ENCODE measurements at places on chromosomes 5 and 9. TPM values are rescaled to one million over a fixed set of nuclear protein-coding genes. Genes with fewer than 3 reads are reported as not detected.

GRCh38 chr9:95197692-95198271 lies 119.7 kb downstream of the FANCC start:
- DNase-seq, result peak; percentile 87

GRCh38 chr9:17003576-17004240 lies 131.1 kb upstream of the CNTLN start:
- peak; percentile 55 for DNase-seq

MCTP1 gene
- 45.9 TPM for total RNA-seq

GRCh38 chr9:75707191-75707590 lies 183.3 kb upstream of the PCSK5 start:
- no peak for DNase-seq

- DNase-seq, result no peak
Measured at GRCh38 chr9:92857236-92857635, 20.6 kb downstream of the ZNF484 start.

DNA sequence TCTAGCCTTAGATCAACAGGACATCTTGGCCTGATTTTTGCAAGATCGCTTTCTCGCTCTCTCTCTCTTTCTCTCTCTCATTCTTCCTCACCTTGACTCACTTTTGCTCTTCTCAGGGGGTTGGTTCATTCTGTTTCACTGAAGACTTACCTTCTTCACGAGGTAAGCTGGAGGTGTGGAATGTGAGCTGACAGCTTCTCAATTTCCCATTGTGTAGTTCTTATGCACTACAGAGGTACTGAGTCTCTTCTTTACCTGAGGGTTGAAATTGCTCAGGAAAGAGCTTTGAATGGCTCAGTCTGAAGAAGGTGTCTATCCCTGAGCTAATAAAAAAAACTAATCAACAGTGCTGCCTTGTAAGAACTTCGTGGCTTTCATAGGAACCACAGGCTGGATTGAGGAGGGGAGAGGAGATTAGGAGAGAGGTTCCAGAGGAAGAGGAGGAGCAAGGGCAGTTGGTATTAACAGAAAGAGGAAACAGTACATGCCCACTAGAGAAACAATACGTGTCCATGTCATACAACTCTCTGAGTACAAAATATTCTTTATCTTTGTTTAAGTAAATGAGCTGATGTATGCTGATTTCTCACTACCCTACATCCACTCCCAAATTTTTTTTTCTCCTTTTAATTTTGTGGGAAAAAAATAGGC lies 192.2 kb downstream of the TMEM167A start:
- DNase-seq, result no peak

BTNL3 gene
- total RNA-seq, result not detected

DNA sequence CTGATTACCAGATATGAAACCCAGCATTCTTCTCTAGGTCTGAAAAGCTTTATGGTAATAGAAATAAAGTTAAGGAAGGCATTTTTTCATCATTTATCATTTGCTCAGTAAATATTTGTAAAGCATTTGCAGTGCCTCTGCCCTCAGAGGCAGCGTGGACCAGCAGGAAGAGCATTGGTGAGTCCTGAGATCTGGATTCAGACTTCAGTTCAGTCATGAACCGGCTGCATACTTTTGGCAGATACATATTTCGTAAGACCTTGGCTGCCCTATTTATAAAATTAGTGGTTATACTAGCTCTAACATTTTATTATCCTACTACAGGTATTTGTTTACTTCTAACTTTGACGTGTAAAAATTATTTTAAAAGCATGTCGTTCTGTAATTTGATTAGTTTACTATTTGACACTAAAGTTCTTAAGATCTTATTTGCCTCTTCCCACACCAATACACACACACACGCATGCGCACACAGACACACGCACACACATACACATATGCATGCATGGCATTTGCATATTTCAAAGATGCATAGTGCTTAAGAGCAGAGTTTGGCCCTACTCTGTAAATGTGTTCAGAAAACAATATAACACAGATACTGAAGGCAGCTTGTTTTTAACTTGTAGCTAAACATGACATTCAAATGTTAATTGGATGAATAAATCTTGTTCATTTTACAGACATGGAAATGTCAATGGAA lies 101.9 kb downstream of the RPS23 start:
- DNase-seq, result no peak

CCL28 gene
- 0.16 TPM for total RNA-seq

DNA sequence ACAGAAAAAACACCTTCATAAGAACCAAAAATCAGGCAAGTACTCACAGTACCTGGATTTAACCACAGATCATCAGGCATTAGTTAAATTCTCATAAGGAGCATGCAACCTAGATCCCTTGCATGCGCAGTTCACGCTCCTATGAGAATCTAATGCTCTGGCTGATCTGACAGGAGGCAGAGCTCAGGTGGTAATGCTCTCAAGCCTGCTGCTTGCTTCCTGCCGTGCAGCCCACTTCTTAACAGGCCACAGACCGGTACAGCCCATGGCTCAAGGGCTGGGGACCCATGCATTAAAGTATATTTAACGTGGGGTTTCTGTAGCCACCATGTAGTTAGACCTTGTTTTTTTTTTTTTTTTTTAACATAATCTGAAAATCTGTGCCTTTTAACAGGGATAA lies 147.7 kb downstream of the VPS13A start:
- DNase-seq, result no peak

DNA sequence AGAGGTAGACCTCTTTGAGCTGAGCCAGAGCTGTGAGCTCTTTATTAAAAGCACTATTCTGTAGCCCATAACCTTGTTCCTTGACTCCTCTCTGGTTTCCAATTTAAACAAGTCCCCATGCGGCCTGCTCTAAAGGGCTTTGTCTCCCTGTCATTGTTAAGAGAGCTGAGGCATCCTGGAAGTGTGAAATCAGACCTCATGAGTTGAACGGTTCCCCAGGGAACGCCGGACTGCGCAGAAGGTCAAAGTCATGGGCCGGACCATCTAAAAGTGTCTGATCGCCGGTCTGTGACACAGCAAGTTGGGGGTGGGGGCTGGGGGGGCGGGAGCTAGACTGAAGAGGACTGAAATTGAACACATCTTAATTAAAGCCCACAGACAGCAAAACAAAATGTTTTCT lies 265.8 kb downstream of the SLF1 start:
- peak; percentile 14 for DNase-seq

- no peak for DNase-seq
Measured at GRCh38 chr5:66343370-66344071, 199.4 kb downstream of the SREK1 start.

GRCh38 chr5:81829242-81829641 lies 78.3 kb upstream of the SSBP2 start:
- DNase-seq, result no peak

- no peak for DNase-seq
Measured at GRCh38 chr9:93265301-93265971, 81.5 kb downstream of the WNK2 start.

DNA sequence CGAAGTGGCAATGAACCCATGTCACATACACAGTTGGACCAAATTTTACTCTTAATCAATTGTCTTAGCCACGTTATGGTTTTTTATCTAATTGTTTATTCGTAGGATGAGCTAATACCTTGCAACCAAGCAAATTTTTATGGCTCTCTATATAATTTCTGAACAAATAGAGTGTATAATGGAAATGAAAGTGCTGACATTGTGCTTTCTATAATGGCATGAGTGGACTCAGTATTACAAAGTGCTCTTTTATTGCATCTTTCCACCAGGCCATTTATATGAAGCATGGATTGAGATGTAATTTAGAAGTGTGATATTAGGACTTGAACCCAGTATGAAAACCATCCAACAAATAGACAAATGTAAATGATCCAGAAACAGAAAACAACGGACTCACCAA lies 1096.0 kb downstream of the DTWD2 start:
- DNase-seq, result no peak

- no peak for DNase-seq
Measured at GRCh38 chr9:113579283-113580040, 115.9 kb downstream of the RGS3 start.

DNA sequence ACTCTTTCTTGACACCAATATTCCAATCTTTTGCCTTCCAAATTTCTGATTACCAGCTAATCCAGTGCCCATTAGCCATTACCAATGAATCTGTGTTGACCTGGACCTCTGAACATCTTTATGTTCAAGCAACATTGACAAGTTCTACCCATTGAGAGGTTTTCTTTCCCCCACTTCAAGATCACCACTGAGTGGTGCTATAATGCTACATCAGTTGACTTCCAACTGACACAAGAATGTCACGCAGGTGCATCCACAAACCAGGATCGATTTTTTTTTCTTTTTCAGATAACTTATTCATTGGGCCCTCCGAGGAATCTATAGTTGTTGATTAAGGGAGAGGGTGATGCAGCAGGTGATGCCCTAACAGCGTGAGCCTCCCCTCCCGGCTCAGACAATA lies 102.6 kb downstream of the SLC1A3 start:
- DNase-seq, result no peak

- no peak for DNase-seq
Measured at GRCh38 chr9:106019039-106019680, 324.8 kb downstream of the TMEM38B start.

GRCh38 chr5:177354256-177354655 lies 2.8 kb upstream of the LMAN2 start:
- DNase-seq, result no peak

- DNase-seq, result no peak
Measured at GRCh38 chr9:92510747-92511146, 25.0 kb downstream of the ECM2 start.

DNA sequence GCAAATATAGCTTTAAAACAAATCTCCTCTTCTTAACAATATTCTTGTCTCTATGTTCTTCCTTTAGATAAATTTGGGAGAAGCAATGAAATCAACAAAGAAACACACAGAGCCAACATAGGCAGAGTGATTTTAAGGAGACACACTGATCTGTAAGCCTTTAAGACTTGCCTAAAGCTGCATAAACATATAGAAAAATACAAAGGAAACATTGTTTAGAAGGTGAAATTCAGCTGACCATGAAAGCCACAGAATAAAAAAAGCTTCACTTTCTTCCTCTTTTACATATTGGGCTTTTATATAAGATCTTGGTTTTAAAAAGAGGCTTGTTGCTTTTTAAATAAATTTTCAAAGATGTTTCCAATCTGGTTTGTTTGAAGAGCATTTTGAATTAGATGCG lies 1277.5 kb downstream of the EFNA5 start:
- DNase-seq, result no peak

C5orf58 gene
- not detected for total RNA-seq

GRCh38 chr5:169415948-169416347 lies 115.0 kb upstream of the SLIT3 start:
- no peak for DNase-seq

- DNase-seq, result no peak
Measured at GRCh38 chr5:59850766-59851165, 42.8 kb downstream of the PDE4D start.

GRCh38 chr9:76725011-76725546 lies 39.2 kb upstream of the PCA3 start:
- no peak for DNase-seq

GRCh38 chr5:73726071-73726470 lies 100.1 kb downstream of the ARHGEF28 start:
- no peak for DNase-seq

GRCh38 chr9:126702151-126703001 lies 88.6 kb downstream of the LMX1B start:
- no peak for DNase-seq

DNA sequence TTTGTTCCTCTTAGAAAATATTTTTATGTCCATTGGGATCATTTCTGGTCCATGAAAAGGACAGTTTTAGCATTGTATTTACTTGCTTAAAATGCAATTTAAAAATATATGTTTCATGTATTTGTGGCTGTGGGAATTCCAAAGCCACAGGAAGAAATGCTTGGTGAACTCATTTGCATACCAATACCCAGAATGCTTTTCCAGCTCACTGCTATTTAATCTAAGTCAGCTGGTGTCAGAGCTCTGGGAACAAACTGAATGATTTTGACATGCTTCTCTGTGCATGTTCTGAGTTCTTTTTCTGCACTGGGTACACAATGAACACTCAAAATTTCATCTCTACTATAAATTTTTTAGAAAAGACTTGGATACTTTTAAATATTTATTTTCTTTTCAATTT lies 482.8 kb upstream of the ARRDC3 start:
- no peak for DNase-seq
